AG04449 (cell line): ENCODE measurements at places on chromosomes 5 and 9.

DNA sequence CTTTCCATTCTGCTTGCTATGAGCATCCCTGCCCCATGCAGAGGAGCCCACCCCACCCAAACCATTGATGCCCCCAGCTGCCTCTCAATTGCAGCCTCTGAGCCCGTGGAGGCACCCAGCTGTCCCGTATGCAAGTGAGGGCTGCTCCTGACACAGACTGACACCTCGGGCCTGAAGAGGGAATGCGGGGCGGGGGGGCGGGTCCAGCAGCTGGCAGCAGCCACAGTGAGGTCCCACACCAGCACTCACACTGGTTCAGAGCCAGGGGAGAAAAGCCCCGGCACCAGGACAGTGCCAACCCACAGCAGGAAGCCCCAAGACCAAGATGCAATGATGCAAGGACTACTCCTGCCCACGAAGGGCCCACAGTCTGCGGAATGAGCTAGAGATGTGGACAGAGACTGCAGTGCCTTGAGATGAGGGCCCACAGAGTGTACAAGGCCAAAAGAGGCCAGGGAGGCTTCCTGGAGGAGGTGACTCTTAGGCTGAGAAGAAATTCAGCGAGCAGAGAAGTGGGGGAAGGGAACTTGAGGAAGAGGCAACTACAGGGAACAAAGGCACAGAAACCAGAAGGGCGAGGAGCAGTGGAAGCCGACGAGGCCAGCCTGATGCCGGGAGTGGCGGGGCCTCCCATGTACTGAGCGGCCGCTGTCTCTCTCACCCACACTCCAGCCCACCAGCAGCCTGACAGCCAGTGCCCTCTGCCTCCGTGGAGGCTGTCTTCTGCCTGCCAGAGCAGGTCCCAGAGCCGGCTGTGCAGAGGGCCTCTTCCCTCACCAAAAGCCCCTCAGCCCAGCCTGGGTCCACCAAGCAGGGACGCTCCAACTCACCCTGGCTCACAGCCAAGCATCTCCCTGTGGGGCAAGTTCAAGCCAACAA is 9.2 kb downstream of the EEIG1 start:
- no peak for DNase-seq

DNA sequence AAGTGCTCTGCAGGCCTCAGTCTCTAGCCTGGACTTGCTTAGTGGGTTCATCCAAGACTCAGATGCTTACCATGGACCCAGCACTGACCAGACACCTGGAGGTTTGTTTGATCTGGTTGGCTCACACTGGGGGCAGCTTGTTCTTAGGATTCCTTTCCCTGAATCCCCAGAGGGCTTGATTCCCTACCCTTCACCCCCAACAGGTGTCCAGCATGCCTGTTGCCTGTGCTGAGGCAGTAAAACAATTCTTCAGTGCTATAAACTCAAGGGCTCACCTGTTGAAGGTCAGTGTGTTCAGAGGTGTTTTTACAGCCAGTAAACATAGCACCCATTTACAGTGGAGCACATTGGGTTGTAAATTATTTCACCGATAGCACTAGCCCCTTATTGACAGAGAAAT is 123.8 kb upstream of the KLF4 start:
- no peak for DNase-seq

DNA sequence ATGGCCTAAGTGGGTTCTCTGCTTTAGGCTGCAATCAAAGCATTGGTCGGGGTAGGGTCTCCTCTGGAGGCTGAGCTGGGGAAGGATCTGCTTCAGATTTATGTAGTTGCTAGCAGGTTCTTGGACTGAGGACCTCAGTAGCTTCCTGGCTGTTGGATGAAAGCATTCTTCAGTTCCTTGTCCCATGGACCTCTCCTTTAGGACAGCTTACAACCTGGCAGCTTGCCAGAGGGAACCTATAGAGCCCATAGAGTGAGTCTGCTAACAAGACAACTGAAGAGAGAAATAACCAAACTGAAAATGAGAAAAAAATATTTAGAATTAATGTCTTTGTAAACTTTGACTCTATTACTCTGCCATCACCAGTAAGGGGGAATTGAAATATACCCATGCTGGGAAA is 12.4 kb downstream of the MRPS30 start:
- DNase-seq: no peak

DNA sequence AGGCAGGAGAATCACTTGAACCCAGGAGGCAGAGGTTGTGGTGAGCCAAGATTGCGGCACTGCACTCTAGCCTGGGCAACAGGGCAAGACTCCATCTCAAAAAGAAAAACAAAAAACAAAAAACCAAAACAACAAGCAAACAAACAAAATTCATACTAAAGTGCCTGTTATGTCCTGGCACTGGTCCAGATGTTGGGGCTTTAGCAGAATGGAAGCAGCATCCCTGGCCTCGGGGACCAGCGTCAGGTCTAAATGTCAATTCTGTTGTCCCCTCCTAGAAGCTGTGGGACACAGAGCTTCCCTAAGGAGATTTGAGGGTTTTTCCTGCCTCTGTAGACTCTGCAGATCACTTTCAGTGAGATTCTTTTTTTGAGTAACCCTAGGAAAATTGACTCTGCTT is 26.2 kb downstream of the PPARGC1B start:
- DNase-seq: no peak

DNA sequence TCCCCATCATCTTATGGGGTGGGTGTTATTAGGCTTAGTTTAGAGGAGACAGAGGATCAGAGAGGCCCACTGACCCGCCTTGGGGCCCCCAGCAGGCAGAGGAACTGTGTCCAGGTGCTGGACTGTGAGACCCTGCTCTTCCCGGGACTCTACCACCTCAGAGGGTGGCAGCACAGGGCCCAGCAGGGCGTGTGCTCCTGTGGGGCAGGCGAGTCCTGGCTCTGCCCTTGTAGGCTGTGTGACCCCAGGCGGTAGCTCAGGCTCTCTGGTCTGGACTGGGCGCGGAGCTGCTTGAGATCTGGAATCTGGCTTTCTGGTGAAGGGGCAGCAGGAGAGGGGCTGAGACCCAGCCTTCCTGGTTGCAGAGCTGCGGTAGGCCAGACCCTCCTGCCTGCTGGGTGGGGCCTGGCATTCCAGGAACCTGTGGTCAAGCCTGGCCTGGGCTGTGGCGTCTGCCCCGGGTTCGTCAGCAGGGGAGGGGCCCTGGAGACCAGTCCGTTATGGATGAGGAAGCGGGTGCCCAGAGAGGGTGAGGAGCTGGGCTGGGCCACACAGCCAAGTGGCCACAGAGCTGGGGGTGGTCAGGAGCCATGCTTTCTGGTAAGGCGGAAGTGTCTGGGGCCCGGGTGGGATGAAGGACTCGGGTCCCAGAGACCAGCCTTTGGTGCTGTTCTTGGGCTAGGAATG is 46.5 kb downstream of the RXRA start:
- DNase-seq: no peak
